ENCODE measurements at places on chromosomes 4 and X.

DNA sequence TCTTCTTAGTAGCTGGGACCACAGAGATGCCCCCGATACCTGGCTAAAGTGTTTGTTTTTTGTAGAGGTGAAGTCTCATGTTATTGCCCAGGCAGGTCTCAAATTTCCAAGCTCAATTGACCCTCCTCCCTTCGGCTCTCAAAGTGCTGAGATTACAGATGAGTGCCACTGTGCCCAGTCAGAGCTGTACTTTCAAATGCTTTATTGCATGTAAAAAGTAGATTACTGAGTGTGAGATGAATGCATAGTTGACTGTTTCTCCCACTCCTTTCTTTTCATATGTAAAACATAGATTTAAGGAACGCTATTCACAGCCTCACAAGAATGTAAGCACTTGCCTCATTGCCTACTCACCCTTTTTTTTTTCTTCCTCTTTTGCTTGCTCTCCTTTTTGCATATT lies 984.4 kb upstream of the PABPC4L start:
- H3K4me3 ChIP-seq: no peak overlapping the region
- no peak overlapping the region for H3K27ac ChIP-seq
- H3K27me3 ChIP-seq: no peaks in the 10 kb centered on the region
- H3K4me1 ChIP-seq: no peaks in the 10 kb centered on the region
- no peaks in the 10 kb centered on the region for H3K36me3 ChIP-seq

- H3K36me3 ChIP-seq: no peaks in the 10 kb centered on the region
- no peak overlapping the region for H3K27ac ChIP-seq
Measured at GRCh38 chr4:121484633-121485032, 103.8 kb upstream of the QRFPR start.

- no peak for DNase-seq
- no peak overlapping the region for H3K27ac ChIP-seq
- H3K4me3 ChIP-seq: no peak overlapping the region
- H3K27me3 ChIP-seq: no peaks in the 10 kb centered on the region
- no peaks in the 10 kb centered on the region for H3K4me1 ChIP-seq
Measured at GRCh38 chrX:149707147-149707901, 4.5 kb upstream of the MAGEA11 start.

DNA sequence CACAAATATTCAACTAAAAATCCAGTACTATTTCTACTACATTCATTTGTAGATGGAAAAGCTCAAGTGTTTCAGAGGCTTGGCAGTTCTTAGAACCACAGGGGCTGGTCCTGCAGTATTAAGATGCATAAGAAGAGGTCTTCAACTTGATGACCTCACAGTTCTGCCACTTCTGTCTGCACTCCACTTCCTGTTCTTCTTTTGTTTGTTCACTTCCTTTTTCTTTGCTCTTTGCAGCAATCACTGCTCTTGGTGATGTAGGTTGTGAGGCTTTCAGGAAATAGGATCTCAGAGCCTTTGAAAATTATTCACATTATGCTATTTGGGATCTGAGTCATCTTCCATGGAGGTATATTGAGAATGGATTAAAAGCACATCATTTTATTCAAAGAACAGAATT lies 602.0 kb upstream of the CPEB2 start:
- no peaks in the 10 kb centered on the region for H3K27me3 ChIP-seq
- no peaks in the 10 kb centered on the region for H3K36me3 ChIP-seq
- H3K4me3 ChIP-seq: no peak overlapping the region
- no peak for DNase-seq
- no peak overlapping the region for H3K27ac ChIP-seq
- no peaks in the 10 kb centered on the region for H3K4me1 ChIP-seq

GRCh38 chr4:159937595-159937994 lies 834.7 kb downstream of the RAPGEF2 start:
- no peak overlapping the region for H3K27ac ChIP-seq
- no peaks in the 10 kb centered on the region for H3K36me3 ChIP-seq
- H3K4me3 ChIP-seq: no peak overlapping the region
- no peaks in the 10 kb centered on the region for H3K4me1 ChIP-seq
- no peaks in the 10 kb centered on the region for H3K27me3 ChIP-seq

- H3K4me1 ChIP-seq: peaks cover 10% of the 10 kb centered on the region
- H3K27ac ChIP-seq: no peak overlapping the region
- no peaks in the 10 kb centered on the region for H3K36me3 ChIP-seq
Measured at GRCh38 chr4:19327364-19327763, 924.3 kb upstream of the SLIT2 start.

DNA sequence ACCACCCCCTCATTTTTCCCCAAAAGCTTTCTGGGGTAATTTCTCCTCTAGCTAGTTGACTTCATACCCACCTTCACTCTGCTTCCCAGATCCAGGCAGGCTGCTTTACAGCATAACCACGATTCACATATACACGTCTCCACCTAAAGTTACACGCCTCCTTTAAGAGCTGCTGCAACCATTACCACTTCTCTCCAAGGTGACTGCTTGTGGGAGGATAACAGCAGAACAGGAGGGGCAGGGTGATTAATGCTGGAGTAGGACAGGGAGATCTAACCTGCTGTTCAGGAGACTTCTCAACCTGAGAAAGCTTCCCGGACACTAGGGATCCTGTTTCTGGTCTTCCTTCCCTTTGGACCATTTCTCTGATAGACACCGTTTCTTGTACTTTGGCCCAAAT lies 77.4 kb downstream of the MGST2 start:
- no peaks in the 10 kb centered on the region for H3K27me3 ChIP-seq
- no peak for DNase-seq
- no peaks in the 10 kb centered on the region for H3K36me3 ChIP-seq
- H3K4me3 ChIP-seq: no peak overlapping the region
- H3K27ac ChIP-seq: no peak overlapping the region
- peaks cover 7% of the 10 kb centered on the region for H3K4me1 ChIP-seq

GRCh38 chrX:776061-776460 lies 145.5 kb downstream of the SHOX start:
- DNase-seq: no peak
- H3K27ac ChIP-seq: no peak overlapping the region
- H3K4me1 ChIP-seq: no peaks in the 10 kb centered on the region
- H3K27me3 ChIP-seq: no peaks in the 10 kb centered on the region

- H3K4me1 ChIP-seq: 0 out of 2 replicates have a peak, but pooled peaks cover 3% of the 10 kb centered on the region
- DNase-seq: peak; percentile 52
- no peaks in the 10 kb centered on the region for H3K27me3 ChIP-seq
- H3K27ac ChIP-seq: peak overlapping the region; percentile 23
- no peak overlapping the region for H3K4me3 ChIP-seq
Measured at GRCh38 chr4:102789317-102789717, 28.5 kb upstream of the MANBA start.

- no peak overlapping the region for H3K4me3 ChIP-seq
- H3K36me3 ChIP-seq: no peaks in the 10 kb centered on the region
- no peaks in the 10 kb centered on the region for H3K4me1 ChIP-seq
- DNase-seq: no peak
Measured at GRCh38 chr4:158201876-158202275, 8.4 kb upstream of the TMEM144 start.

DNA sequence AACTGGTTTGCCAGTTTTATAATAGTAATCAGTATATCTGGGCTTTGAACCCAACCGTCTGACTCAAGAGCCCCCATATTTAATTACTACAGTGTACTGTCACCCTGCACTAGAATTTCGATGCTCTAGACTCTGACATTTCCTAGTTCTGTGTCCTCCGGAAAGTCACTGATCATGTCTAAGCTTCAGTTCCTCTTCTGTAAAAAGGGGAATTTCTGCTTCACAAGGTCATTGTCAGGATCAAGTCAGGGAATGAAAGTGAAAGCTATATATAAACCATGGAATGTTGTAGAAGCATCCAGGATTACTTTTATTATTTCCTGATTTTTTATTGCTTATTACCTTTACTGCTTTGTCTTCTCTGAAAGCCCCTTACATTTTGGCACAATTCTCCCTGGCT lies 4.0 kb upstream of the KCNIP4 start:
- no peak for DNase-seq
- H3K27ac ChIP-seq: no peak overlapping the region
- no peaks in the 10 kb centered on the region for H3K36me3 ChIP-seq
- H3K27me3 ChIP-seq: 0 out of 2 replicates have a peak, but pooled peaks cover 4% of the 10 kb centered on the region

GRCh38 chr4:95550115-95550987 lies 1.6 kb upstream of the UNC5C start:
- no peaks in the 10 kb centered on the region for H3K36me3 ChIP-seq
- no peaks in the 10 kb centered on the region for H3K4me1 ChIP-seq
- DNase-seq: no peak

GRCh38 chr4:72627723-72628122 lies 58.7 kb upstream of the ADAMTS3 start:
- H3K4me3 ChIP-seq: no peak overlapping the region
- 0 out of 2 replicates have a peak, but pooled peaks cover 5% of the 10 kb centered on the region for H3K4me1 ChIP-seq
- no peaks in the 10 kb centered on the region for H3K36me3 ChIP-seq

DNA sequence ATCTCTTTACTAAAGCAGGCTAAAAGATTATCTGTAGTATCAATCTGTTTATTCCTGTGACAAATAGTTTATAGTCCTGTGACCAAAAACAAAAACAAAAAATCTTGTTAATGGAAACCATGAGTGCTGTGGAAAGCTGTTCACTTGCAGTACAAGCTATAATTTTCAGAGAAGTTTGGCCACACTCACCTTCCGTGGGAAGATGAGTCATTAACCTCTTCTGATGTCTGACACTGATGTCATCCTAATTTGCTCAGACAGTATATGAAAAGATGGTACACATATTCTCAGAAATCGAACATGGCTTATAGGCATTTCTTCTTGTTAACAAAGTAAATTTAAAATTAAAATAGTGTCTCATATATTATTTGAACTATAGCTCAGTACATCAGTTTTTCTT lies 19.9 kb upstream of the ENPP6 start:
- H3K4me1 ChIP-seq: no peaks in the 10 kb centered on the region
- H3K36me3 ChIP-seq: no peaks in the 10 kb centered on the region
- H3K4me3 ChIP-seq: no peak overlapping the region

DNA sequence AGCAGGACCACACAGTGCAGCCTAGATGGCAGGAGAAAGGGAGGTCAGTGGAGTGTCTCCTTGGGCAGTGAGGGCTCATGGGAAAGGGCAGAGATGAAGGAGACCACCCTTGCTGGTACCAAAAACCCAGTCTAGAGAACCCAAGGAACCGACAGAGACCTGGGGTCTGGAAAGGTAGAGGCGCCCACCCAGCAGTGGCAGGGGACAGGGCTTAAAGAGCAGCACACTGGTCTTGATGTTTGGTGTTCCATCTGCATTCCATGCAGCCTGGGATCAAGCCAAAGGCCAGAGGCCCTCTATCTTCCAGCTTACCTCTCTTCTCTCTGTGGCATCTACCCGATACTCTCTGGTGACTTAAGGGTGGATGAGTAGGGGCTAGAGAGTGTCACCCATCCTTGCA lies 127.5 kb downstream of the PJA1 start:
- DNase-seq: no peak
- H3K27me3 ChIP-seq: no peaks in the 10 kb centered on the region
- no peak overlapping the region for H3K27ac ChIP-seq
- H3K4me1 ChIP-seq: no peaks in the 10 kb centered on the region
- no peaks in the 10 kb centered on the region for H3K36me3 ChIP-seq

DNA sequence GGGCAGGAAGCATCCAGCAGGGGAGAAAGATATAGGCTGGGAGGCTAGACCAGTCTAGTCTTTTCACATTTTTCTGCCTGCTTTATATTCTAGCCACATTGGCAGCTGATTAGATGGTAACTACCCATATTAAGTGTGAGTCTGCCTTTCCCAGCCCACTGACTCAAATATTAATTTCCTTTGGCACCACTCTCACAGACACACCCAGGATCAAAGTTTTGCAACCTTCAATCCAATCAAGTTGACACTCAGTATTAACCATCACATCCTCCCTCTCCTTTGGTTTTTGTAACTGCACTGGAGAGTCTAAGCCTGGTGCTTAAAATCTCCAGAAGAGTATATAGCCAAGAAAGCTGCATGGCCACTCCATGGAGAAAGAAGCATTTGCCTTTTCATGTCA lies 560.4 kb downstream of the GRXCR1 start:
- H3K36me3 ChIP-seq: no peaks in the 10 kb centered on the region
- peaks cover 24% of the 10 kb centered on the region for H3K4me1 ChIP-seq
- no peak overlapping the region for H3K4me3 ChIP-seq
- DNase-seq: no peak

DNA sequence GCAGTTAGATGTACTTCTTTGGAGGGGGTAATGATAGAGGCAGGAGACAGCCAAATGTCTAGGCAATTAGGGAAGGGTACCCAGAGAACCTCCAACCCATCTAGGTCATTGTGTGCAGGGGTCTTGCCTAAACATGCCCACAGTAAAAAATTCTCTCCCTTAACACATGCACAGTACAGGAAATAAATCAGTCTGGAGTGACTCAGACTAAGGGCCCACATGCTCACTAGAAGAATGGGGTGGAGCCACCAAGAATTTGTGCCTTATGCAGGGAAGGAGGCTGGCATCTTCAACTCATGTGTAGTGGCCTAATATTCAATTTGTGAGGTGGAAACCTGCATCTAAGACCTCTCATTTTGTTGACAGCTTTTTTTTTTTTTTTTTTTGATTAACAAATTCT lies 945.3 kb upstream of the GRIA3 start:
- no peaks in the 10 kb centered on the region for H3K4me1 ChIP-seq
- H3K4me3 ChIP-seq: no peak overlapping the region
- no peak overlapping the region for H3K27ac ChIP-seq
- no peaks in the 10 kb centered on the region for H3K27me3 ChIP-seq
- DNase-seq: peak; percentile 42
- H3K36me3 ChIP-seq: no peaks in the 10 kb centered on the region

GRCh38 chr4:73208376-73208775 lies 50.2 kb downstream of the ANKRD17 start:
- H3K27ac ChIP-seq: peak overlapping the region; percentile 36
- no peaks in the 10 kb centered on the region for H3K27me3 ChIP-seq
- peak; percentile 76 for DNase-seq
- no peaks in the 10 kb centered on the region for H3K36me3 ChIP-seq

DNA sequence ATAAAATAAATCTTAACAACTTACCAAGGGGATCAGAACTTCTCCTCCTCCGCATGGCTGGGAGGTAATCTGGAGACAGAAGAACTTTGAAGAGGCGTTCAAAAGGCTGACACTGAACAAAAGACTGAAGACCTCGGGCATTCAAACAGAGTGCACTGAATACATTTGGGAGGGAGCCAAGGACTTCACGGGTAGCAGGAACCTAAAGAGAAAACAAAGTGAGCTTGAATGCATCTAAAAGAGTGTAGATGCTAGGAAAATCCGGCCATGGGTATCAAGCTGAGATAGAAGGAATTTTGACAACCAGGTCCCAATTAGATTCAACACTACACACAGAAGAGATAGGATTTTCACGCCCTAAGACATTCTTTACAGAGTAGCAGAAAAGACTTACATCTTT lies 69.6 kb downstream of the HUWE1 start:
- H3K27me3 ChIP-seq: no peaks in the 10 kb centered on the region
- no peak overlapping the region for H3K27ac ChIP-seq
- DNase-seq: no peak
- peaks cover 30% of the 10 kb centered on the region for H3K36me3 ChIP-seq
- no peaks in the 10 kb centered on the region for H3K4me1 ChIP-seq

DNA sequence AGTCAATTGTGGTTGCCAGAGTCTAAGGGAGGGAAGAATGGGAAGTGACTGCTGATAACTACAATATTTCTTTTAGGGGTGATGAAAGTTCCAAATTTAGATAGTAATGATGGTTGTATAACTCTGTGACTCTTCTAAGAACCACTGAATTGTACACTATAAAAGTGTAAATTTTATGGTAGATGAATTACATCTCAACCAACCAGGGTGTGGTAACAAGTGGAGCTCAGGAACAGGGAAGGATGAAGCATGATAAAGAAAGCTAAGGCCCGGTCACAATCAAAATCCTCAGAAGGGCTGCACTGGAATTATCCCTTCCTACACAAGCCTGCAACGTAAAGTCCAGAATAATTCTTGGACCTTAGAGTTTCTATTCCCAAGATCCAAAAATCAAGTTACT lies 143.2 kb downstream of the PPARGC1A start:
- no peak overlapping the region for H3K4me3 ChIP-seq
- DNase-seq: no peak
- no peak overlapping the region for H3K27ac ChIP-seq
